Stimulated activated CD4-positive, alpha-beta T cell treated with anti-CD3 and anti-CD28 coated beads, Interleukin-4, amount 100 ng/mL, for 48 hours (primary cell): ENCODE measurements at places on chromosomes 12 and 14.
A peak's percentile ranks its signal among the peaks of the same experiment; 100 is the strongest.

DNA sequence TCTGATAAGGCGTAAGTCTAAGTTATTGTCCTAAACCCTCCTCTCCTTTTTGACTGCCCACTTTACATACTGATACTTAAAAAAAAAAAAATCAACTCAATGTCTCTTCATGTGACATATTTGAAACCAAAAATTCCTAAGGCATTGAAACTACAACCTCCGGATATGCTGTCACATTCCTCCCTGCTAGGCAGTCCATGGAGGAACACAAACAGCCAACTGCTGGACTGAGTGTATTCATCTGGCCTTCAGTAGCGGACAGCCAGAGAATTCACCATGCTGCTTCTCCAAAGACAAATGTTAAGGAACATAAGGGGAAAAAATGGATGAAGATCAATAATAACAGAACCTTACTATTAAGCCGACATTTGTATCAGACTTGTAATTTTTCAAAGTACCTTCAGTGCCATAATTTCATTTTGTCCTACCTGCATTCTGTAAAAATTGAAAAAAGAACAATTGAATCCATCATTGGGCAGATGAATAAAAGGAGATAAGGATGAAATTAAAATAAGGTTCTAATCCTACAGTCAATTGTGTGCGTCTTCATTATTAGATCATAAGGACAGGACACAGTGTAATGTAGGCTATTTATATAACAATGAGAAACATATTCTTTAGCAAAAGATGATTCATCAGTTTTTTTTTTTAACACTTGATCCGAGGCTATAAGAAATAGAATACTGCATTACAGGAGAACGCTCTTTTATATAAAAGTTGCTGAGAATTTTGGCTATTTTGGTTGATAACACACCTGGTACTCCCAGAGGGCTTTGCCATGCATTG is 12.2 kb downstream of the RERG start:
- no peak for DNase-seq

DNA sequence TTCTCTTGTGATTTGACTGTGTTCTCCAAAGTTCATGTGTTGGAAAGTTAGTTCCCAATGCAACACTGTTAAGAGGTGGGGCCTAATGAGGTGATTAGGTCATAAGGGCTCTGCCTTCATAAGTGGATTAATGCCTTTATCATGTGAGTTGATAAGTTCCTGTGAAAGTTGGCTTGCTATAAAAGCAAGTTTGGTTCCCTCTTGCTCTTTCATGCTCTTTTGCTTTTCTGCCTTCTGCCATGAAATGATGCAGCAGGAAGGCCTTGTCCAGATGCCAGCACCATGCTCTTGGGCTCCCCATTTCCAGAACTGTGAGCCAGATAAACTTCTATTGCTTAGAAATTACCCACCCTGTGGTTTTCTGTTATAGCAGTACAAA is 41.9 kb downstream of the SLC16A7 start:
- no peak for DNase-seq

- no peak for DNase-seq
Measured at GRCh38 chr14:52397844-52398243, 83.7 kb downstream of the PTGER2 start.

- no peak for DNase-seq
Measured at GRCh38 chr12:103956509-103957027, 9.1 kb upstream of the TDG start.

DNA sequence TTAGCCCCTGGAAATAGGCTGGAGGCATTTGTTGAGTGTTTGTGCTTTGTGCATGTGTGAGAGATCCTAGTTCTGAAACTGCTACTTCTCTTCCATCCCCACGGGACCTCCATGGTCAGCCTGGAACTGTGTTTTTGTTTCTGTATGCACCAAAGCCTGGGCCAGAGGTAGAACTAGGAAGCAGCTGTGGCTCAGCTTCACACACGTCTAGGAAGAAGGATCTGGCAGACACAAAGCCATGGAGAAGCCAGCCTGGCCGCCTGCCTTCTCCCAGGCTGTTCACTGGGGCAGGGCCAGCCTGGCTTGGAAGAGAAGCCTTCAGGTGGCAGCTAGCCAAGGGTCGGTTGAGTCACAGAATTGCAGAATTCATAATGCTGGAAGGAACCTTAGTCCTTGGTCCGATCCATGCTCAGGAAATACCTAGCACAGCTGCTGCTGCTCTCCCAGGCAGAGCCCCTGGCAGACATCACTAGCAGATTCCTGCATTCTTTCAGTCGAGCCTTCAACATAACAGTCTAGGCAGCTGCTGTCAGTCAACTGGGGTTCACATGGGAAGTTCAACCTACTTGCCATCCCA is 27.0 kb downstream of the RIN3 start:
- DNase-seq: no peak

DNA sequence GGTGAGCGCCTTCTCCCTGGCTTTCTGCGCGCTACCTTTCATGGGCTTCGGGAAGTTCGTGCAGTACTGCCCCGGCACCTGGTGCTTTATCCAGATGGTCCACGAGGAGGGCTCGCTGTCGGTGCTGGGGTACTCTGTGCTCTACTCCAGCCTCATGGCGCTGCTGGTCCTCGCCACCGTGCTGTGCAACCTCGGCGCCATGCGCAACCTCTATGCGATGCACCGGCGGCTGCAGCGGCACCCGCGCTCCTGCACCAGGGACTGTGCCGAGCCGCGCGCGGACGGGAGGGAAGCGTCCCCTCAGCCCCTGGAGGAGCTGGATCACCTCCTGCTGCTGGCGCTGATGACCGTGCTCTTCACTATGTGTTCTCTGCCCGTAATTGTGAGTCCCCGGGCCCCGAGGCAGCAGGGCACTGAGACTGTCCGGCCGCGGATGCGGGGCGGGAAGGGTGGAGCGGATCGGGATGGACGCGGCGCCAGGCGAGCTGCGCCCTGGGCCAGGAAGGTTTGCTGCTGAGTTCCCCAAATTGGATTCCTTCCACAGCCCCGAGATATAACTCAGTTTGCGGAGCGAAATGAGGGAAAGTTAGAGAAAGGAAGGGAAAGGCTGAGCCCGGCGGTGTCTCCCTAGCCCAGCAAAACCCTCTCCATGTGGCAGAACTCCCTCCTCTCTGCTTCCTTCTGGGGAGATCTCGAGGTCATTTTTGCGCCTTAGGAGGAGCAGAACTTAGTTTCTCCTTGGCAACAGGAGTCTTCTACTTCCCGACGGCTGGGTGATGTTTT is 972 bp downstream of the PTGDR start:
- peak; percentile 7 for DNase-seq

DNA sequence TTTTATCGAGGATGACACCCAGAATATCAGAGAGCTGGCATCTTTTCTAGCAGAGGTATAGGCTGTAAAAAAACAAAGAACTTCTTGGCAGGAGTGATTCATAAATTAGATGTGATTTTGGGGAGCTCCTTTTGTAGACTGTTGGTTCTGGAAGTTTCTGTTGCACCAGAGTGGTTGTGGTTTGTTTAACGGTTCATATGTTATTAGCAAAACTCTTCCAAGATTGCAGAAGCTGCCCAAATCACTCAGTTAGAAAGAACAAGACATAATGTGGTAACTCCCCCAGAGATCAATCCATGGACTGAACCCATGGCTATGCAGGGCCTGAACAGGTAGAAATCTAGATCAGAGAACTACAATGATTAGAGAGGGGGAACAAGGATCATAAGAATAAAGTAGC is 6.7 kb upstream of the RNASE10 start:
- no peak for DNase-seq

DNA sequence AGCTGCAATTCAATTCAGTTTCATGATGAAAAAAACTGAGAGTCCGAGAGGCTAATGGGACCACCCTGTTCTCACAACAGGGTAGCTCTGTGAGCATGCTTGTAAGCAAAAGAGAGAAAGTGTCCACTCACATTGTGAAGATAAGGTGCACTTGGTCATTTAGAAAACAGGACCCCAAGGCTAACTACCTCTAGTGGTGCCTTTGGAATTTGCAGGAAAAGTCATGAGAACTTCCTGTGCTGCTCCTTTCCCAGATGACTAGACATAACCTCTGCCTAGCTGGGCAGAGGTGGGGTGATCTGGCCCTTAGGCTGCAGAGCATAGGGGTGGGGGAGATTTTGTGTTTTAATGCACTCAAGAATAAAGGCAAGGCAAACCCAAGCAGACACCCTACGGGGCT is 118.9 kb downstream of the STAB2 start:
- no peak for DNase-seq

GRCh38 chr12:11719678-11720099 is 70.2 kb downstream of the ETV6 start:
- peak; percentile 33 for DNase-seq

DNA sequence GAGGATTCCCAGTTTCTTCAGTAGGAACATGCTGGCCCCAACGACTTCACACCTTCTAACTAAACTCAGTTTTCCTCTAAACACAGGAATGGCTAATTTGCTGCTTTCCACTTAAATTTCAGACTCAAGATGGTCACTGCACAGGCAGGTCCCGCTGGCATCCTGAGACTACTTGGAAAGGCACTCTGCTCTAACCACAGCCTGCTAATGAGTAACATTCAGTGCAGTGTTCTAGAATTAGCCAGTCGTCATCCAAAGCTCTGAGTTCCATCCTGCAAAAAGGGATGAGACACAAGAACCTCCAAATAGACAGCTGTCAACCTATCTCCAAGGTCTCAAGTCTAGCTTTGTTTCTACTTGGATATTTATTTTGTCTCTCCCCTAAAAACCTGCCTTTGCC is 6.0 kb downstream of the CCDC92 start:
- DNase-seq: no peak

GRCh38 chr14:37124614-37125013 is 47.8 kb downstream of the SLC25A21 start:
- DNase-seq: no peak

- no peak for DNase-seq
Measured at GRCh38 chr12:76266797-76267196, 81.4 kb downstream of the BBS10 start.

GRCh38 chr14:68705741-68706283 is 87.1 kb downstream of the ZFP36L1 start:
- no peak for DNase-seq

DNA sequence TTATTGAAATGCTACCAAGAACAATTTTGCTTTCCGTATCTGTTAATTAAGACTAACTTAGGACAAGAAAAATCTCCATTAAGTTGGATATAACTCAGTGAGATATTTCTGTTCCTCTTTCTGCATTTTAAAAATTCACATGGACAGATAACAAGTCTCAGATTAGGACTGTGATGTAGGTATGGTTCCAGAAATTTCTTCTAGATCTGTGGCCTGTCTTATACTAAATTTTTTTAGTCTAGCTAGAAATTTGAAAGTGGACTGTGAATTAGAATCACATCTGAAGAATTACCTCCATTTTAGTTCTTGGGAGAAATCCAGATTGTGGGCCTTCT is 41.6 kb downstream of the USP15 start:
- no peak for DNase-seq

GRCh38 chr14:73723797-73724661 is 9.8 kb upstream of the PNMA1 start:
- no peak for DNase-seq

- DNase-seq: no peak
Measured at GRCh38 chr12:131836193-131836592, 8.0 kb downstream of the MMP17 start.

- DNase-seq: no peak
Measured at GRCh38 chr12:93922583-93923006, 225.8 kb upstream of the PLXNC1 start.

DNA sequence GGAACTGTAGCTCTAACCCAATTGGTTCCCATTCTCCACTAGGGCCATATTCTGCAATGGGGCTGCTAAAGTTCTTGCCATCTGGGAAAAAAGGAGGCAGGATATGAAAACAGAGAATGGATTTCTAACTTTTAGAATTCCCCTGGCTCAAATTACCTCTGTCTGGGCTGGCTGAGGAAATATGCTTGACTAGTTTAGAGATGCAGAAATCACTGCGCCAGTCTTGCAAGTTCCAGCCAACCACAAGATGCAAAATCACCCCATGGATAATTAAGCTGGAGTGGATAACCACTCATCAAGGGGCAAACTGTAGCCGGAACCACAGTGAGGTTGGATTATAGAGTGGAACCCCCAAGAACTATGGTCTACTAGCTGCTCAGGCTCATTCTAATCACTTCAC is 126.3 kb downstream of the RALGAPA1 start:
- no peak for DNase-seq

DNA sequence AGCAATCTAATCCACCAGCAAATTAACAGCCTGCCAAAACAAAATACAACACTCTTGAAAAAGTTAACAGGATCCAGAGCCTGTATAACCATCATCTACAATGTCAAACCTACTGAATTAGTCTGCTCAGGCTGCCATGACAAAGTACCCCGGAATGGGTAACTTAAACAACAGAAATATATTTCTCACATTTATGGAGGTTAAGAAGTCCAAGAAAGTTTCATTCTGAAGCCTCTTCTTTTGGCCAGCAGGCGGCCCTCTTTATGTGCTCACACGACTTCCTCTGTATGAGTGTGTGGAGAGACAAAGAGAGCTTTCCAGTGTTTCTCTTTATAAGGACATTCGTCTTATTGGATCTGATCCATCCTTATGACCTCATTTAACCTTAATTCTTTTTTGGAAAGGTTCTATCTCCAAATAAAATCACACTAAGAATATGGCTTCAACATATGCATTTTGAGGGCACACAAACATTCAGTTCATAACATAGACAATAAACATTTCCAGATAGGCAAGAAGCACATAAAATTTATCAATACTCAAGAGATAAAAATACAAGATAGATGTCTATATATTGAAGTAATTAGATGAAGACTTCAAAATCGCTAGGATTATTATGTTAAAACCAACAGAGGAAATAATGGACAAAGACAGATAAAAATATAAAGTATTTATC is 5.9 kb upstream of the RERG start:
- no peak for DNase-seq

DNA sequence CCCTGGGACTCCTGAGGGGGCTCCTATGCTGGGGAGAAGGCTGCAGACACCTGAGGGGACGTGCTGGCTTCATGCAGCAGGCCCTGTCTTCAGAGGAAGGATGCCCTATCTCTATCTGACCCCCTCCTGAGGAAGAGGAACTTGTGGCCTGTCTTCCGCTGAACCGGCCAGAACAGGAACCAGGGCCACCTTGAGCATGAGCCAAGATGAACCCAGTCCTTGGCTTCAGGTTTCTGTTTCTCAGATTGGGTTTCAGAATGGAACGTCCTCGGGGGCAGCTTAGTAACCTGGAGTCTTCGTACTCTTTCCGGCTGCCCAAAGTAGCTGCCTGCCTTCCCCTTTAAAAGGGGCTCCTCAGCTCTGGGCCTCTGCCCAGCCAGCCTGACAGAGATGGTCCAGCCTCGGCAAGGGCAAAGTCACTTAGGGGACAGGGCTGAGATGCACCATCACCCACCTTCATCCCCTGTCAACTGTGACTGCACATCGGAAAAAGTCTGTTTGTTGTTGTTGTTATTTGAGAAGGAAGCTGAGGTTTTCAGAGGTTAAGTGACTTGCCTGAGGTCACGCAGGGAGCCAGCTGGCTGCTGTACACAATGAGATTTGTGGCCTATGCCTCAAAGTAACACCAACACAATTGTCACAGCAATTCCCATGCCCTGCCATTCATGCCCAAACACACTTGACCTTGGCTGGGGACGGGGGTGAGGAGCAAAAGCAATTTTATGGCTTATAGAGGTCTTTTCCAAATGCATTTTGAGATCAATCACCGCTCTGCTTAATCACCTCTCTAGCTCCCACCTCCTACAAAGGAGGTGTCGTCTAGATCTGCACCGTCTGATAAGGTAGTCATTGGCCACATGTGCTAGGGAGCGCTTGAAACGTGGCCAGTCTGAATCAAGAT is 13.4 kb downstream of the ASB2 start:
- DNase-seq: no peak
